ENCODE measurements at places on chromosomes 7 and 10. TPM values are rescaled to one million over a fixed set of nuclear protein-coding genes. Genes with fewer than 3 reads are reported as not detected.

DNA sequence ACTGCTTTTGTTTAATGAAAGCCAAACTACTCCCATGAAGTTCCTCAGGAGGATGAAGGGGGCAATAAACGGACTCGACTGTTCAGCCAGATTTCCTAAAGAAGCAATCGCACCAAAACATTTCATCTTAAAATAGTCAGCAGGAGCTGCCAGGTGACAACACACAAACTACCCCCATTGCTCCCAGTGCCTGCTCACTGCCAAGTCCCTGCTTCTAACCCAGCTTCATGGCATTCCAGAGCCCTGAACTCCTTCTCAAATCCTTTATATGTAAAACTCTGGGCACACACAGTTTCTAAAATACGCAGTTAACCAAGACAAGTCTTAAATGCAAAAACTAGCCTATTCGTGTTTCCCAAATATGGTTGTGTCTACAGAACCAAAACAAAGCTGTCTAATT, 110.0 kb downstream of the SORBS1 start:
- DNase-seq: no peak

DNA sequence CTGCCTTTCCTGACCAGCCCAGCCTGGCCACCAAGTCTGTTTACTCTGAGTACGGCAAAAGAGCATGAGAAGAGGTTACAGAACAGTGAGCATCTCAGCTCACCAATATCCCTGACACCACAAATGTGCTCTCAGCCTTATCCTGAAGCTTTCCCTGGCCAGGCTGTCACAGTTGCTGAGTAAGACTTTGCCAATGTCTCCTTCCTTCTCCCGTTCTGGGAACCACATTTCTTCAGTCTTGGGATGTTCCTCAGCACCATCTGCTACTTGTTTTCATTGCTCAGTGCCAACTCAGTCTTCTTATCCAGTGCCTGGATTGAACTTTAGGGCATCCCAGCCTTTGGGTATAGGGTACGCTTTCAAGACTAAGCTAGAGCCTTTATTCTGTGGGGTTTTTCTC, 7.1 kb upstream of the KCNIP2 start:
- no peak for DNase-seq

- DNase-seq: no peak
These were observed 1.0 kb downstream of the ATE1 start for GRCh38 chr10:121926671-121927317.

The DGKI gene
- 0.53 TPM for total RNA-seq

DNA sequence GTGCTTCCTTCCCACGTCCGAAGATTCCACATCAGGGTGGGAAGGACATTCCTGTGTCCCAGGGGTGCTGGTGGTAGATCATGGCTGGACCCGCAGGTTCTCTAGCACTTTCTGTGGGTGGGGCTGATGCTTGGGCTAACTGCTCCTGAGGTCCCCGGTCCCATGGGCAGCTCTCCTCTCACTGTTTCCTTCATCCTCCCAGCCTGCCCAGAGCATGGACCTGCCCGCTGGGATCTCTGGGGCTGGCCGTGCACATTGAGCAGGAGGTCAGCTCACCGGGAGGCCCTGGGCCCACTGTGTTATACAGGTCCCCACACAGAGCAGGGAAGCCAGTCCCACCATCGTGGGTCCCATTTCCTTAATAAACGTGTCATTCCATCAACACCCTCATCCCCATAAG, 502.3 kb downstream of the TCERG1L start:
- no peak for DNase-seq

- DNase-seq: no peak
These were observed 30.0 kb downstream of the ADGRA1 start for GRCh38 chr10:133117688-133118071.

The TMEM229A gene
- not detected for total RNA-seq

The GLI3 gene
- total RNA-seq: 3.8 TPM

GRCh38 chr10:79051766-79052165, 17.0 kb upstream of the ZMIZ1 start:
- no peak for DNase-seq

DNA sequence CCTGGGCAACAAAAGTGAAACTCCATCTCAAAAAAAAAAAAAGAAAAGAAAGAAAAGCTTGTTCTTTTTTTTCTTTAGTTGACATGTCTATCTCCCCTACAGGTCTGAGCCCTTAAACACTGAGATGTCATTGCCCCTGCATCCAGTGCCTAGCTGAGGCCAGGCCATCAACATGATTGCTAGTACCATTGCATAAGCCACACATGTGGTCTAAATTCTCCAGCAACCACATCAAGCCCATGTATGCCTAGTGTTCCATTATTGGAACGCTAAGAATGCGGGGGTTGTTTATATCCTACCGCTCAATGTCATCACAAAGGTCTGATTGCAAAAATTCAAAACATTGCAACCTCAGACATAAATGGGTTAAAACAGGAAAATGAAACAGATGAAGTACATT, 62.7 kb downstream of the NPTX2 start:
- DNase-seq: no peak
